ENCODE measurements at places on chromosomes 6 and 20.

GRCh38 chr6:56727097-56727850 lies 84.6 kb upstream of the DST start:
- DNase-seq, result no peak

DNA sequence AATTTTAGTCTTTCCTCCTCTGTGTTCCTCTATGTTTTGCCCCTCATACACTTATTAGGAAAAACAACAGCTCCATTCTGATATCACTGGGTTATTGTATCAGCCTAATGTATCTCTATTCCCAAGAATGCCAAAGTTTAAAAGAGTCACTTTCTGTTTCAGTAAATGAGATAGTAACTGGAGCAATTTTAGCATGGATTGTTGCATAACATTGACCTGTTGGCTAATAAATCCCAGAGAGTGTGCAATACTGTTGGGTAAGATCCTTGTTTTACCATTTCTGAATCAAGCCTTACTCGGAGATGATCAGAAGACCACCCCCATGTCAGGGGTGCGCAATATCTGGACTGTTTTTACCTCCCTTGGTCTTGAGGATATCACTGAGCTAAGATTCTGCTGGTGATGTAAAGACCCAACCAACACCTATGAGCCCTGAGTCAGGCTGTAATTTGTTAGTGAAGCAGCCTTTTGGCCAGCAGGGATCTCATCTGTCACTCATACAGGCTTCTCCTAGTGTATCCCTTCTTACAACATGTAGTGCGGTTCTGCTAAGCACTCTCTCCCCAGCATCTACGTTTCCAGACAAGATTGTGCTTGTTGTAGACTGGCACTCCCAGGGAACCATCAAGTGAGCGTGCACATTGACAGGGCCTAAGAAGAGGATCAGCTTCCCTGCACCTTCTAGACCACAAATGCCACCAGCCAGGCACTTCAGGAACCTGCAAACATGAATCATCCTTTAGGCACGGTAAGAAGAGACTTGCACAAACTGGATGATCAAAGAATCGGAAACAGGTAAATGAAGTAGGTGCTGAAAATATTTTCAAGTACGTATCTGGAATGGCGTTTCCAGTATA lies 11.5 kb upstream of the IPCEF1 start:
- DNase-seq, result peak; percentile 85

GRCh38 chr6:156279261-156279969 lies 497.8 kb upstream of the ARID1B start:
- DNase-seq, result no peak

GRCh38 chr20:2942439-2942838 lies 69.2 kb downstream of the PTPRA start:
- DNase-seq, result no peak

GRCh38 chr6:9933677-9934076 lies 481.2 kb downstream of the TFAP2A start:
- DNase-seq, result no peak

GRCh38 chr6:109315341-109316110 lies 66.7 kb downstream of the CD164 start:
- DNase-seq, result no peak

GRCh38 chr6:80363501-80364122 lies 257.1 kb downstream of the BCKDHB start:
- no peak for DNase-seq

- DNase-seq, result no peak
Measured at GRCh38 chr6:142008781-142009180, 123.9 kb upstream of the GJE1 start.

DNA sequence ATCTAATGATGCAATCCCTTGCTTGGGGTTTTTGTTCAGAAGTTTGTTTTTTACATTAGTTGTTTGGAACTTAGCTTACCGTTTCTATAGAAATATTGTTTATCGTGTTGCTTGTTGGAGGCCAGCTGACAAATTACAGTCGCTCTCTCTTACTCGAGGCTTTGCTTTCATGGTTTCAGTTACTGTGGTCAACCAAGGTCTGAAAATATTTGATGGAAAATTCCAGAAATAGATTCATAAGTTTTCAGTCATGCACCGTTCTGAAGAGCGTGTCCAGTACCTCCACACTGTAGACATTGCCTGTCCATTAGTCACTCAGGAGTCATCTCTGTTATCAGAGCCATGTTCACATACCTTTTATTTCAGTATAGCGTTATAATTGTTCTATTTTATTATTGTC lies 47.9 kb downstream of the DEK start:
- no peak for DNase-seq

DNA sequence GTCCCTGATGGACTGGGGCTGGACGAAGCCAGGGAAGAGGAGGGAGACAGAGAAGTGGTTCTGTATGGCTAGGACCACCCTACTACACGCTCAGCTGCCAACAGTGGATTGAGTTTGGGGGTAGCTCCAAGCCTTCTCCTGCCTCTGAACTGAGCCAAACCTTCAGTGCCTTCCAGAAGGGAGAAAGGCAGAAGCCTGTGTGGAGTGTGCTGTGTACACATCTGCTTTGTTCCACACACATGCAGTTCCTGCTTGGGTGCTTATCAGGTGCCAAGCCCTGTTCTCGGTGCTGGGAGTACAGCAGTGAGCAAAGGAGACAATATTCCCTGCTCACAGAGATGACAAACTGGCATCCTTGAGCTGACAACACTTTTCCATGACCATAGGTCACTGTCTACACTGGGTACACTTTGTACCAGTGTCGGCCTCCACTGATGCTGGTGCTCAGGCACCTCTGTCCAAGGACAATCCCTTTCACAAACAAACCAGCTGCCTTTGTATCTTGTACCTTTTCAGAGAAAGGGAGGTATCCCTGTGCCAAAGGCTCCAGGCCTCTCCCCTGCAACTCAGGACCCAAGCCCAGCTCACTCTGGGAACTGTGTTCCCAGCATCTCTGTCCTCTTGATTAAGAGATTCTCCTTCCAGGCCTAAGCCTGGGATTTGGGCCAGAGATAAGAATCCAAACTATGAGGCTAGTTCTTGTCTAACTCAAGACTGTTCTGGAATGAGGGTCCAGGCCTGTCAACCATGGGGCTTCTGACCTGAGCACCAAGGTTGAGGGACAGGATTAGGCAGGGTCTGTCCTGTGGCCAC lies 11.3 kb upstream of the RBCK1 start:
- no peak for DNase-seq

- no peak for DNase-seq
Measured at GRCh38 chr20:35279533-35280174, 1.7 kb upstream of the MMP24OS start.

DNA sequence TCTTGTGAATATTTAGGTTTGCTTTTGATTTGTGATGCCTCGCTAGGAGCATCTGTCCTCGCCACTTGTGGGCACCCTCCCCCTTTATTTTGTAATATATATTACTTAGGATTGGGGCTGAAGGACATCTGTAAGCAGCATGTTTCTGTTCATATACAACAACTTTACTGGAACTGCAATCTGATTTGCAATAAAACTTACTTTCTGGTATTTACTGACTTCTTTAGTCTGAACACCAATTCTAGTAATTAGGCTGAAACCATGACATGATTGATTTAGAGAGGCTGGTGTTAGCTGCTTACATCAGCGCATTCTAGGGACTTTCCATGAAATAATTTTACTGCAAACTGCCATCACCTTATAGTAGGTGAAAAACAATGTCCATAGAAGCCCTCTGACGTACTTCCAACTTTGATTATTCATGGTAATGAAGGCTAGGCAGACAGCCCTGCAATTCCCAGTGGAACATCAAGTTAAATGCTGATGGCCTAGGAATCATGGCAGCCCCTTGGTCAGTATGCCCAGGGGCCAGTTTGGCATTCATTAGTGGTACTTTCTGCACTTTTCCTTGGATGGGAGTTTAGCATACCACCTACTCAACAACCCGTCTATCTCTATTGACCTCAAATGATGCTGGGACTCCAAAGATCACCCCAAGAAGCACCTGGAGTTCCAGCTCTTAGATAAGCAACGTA lies 132.9 kb upstream of the MCHR2 start:
- DNase-seq, result no peak

DNA sequence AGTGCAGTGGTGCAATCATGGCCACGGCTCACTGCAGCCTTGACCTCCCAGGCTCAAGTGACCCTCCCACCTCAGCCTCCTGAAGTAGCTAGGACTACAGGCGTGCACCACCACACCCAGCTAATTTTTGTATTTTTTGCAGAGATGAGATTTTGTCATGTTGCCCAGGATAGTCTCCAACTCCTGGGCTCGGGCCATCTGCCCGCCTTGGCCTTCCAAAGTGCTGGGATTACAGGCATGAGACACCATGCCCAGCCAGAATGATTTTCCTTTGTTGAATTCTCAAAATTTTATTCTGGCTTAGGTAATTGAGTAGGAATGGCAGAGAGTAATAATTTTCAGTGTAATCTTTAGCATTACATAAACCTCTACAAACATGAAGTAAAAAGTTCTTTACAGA lies 37.1 kb downstream of the SLC16A10 start:
- DNase-seq, result no peak

GRCh38 chr6:88566746-88567534 lies 396.5 kb downstream of the RNGTT start:
- DNase-seq, result no peak

DNA sequence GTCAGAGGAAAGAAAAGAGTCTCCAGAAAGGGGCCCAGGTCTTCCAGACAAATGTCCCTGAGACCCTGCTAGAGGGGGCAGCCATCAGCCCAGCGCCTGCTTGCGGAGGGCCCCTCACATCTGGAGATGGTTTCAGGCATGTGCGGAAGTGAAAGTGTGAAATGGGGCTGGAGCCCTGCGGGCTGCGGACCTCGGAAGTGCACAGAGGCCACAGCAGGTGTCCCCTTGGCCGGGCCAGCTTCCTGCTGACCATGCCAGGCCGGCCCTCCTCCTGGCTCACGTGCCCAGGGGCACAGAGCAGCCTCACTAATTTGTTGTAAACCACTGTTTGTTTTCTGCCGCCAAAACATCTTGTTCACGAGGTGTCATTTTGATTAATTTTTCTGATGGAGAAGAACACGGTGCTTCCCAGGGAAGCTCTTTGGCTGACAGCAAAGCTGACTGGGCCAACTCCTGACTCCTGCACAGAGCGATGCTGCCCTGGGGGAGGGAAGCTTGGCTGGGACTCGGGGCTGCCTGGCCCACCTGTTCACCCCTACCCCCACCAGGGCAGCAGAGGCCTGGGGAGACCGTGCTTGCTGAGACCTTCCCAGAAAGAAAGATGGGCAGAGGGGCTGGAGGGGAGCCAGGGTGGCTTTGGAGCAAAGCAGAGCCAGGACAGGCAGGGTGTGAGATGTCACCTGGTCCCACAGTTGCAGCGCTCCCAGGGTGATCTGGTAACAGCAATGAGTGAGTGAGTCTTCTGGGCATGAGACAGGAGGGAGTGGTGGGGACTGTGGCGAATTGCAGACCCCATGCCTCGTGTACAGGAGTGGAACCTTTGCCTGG lies 54.2 kb downstream of the BCAS4 start:
- DNase-seq, result no peak

DNA sequence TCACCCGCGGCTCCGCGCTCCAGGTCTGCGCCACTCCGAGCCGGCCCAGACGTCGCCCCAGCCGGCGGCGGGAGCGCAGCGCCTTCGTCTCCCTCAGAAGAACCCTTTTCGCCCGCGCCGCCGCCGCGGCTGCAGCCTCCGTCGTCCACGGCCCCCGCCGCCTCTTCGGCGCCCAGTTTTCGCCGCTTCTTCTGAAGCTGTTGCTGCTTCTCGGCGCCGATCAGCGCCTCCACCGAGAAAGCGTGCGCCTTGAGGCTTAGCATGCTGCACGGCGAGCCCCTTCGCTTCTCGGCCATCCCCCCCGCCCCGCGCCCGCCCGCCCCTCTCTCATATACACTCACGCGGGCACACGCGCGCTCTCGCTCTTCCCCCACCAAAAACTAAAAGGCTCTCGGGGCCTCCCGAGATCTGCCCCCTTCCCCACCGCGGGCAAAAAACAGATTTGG lies 489 bp downstream of the TBX18 start:
- DNase-seq, result no peak

- DNase-seq, result no peak
Measured at GRCh38 chr20:59821788-59822187, 111.6 kb downstream of the SYCP2 start.

DNA sequence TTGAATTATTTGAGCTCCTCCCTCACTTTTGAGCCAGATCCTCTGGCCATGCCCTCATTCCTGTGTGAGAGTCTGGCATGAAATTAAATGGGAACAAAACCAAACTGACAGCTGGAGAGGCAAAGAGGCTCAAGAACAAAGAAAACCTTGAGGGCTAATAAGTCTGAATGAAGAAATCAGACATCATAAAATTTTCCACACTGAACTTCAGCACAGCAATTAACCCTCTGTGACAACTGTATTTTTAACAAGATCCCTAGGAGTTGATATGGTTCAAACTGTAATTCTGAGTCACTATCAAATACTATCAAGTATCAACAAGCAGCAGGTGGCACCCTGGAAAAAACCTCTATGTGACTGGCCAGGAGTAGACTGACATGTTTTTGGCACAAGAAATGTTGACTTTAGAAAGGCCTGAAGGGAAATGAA lies 109.4 kb upstream of the EMILIN3 start:
- no peak for DNase-seq

- DNase-seq, result peak; percentile 69
Measured at GRCh38 chr6:26087284-26088115, at the start of gene HFE. Gene HFE, plus strand, starts transcription at chr6:26087429. Its CDS starts 12 bp downstream, at chr6:26087441.
